ENCODE measurements at places on chromosomes 5 and 9. TPM values are rescaled to one million over a fixed set of nuclear protein-coding genes. Genes with fewer than 3 reads are reported as not detected.

DNA sequence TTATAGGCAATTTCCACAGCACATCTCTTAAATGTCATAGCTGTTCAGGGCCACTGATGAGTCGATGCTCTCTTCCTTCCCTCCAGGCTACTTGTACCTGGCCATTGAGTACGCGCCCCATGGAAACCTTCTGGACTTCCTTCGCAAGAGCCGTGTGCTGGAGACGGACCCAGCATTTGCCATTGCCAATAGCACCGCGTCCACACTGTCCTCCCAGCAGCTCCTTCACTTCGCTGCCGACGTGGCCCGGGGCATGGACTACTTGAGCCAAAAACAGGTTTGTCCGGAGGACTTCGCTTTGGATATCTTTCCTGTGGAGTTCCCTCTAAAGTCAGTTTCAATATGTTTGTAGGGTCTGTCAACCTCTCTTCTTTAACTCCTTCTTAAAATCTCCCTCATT is 84.3 kb downstream of the EQTN start:
- H3K4me1 ChIP-seq, result no peaks in the 10 kb centered on the region
- no peak overlapping the region for H3K27ac ChIP-seq
- H3K36me3 ChIP-seq, result no peaks in the 10 kb centered on the region
- H3K27me3 ChIP-seq, result no peaks in the 10 kb centered on the region
- no peak overlapping the region for H3K4me3 ChIP-seq

DNA sequence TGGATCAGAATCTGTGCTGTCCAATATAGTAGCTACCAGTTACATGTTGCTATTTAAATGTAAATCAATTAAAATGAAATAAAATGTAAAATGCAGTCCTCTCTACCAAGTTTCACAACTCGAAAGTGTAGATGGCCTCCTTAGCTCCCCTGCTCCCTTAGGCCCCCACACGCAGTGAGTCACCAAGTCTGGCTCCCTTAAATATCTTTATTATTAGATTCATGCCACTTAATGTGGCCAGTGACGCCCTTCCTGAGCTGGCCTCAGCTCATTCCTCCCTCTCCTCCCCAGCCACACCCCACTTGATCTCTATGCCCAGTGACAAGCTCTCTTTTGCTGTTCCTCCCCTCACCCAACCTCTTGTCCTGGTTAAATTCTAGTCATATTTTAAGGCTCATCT is 88.4 kb upstream of the DNAH5 start:
- H3K4me1 ChIP-seq, result peaks cover 43% of the 10 kb centered on the region
- no peaks in the 10 kb centered on the region for H3K36me3 ChIP-seq
- H3K4me3 ChIP-seq, result no peak overlapping the region
- DNase-seq, result no peak
- no peak overlapping the region for H3K27ac ChIP-seq
- no peaks in the 10 kb centered on the region for H3K27me3 ChIP-seq

- peak overlapping the region; percentile 71 for H3K27ac ChIP-seq
- peak; percentile 74 for DNase-seq
- no peak overlapping the region for H3K4me3 ChIP-seq
- peaks cover 52% of the 10 kb centered on the region for H3K4me1 ChIP-seq
- H3K27me3 ChIP-seq, result no peaks in the 10 kb centered on the region
These were observed 59.4 kb downstream of the DAP start for GRCh38 chr5:10701567-10702039.

SLC6A7 gene
- total RNA-seq, result not detected

MAN2A1 gene
- 112 TPM for total RNA-seq

DNA sequence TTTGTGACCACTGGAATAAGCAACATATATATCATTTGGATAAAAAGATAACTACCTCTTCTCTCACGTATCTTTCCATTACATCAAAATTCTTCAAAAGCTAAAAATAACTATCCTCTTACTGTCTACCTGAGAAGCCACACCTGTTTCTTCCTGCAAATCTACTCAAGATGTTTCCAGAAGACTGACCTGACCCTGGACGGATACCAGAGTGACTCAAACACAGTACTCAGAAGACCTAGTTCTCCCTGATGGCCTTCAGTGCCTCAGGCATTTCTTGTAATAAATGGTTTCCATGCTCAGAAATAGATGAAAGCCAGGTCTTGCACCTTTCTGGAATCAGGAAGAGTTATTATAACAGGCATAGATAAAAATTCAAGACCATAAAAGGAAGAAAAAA is 245.9 kb upstream of the PIK3R1 start:
- H3K27ac ChIP-seq, result no peak overlapping the region
- no peak overlapping the region for H3K4me3 ChIP-seq
- no peaks in the 10 kb centered on the region for H3K36me3 ChIP-seq
- H3K4me1 ChIP-seq, result no peaks in the 10 kb centered on the region

CAMK2A gene
- total RNA-seq, result not detected
